Bone marrow (tissue), 2 donors: ENCODE measurements at places on chromosomes 11 and 22.

- DNase-seq = no peak
These were observed 5.8 kb upstream of the NUP50 start for GRCh38 chr22:45157907-45158306.

- no peak for DNase-seq
These were observed 5.0 kb downstream of the CST6 start for GRCh38 chr11:66016793-66017177.

GRCh38 chr11:22199243-22199642 lies 6.4 kb downstream of the ANO5 start:
- no peak for DNase-seq

- no peak for DNase-seq
These were observed 396.8 kb downstream of the GUCY1A2 start for GRCh38 chr11:106621484-106621883.

DNA sequence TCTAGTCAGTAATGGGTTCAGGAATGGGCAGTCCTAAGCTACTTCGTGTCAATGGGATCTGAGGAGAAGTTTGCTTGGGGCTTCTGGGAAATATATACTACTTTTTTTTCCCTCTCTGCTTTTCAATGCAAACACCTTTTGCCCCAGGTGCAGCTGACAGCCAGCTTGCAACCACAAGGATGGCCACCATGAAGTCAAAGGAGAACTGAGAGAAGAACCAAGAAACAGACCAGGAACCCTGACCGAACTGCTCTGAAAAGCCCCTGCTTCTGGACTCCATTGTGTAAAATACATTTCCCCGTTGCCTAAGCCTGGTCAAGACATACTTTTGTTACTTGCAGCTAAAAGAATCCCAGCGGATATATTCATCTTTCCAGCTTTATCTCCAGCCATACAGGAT lies 20.1 kb upstream of the CD44 start:
- no peak for DNase-seq

- DNase-seq = no peak
These were observed 586.9 kb downstream of the FAM181B start for GRCh38 chr11:82146789-82147188.

DNA sequence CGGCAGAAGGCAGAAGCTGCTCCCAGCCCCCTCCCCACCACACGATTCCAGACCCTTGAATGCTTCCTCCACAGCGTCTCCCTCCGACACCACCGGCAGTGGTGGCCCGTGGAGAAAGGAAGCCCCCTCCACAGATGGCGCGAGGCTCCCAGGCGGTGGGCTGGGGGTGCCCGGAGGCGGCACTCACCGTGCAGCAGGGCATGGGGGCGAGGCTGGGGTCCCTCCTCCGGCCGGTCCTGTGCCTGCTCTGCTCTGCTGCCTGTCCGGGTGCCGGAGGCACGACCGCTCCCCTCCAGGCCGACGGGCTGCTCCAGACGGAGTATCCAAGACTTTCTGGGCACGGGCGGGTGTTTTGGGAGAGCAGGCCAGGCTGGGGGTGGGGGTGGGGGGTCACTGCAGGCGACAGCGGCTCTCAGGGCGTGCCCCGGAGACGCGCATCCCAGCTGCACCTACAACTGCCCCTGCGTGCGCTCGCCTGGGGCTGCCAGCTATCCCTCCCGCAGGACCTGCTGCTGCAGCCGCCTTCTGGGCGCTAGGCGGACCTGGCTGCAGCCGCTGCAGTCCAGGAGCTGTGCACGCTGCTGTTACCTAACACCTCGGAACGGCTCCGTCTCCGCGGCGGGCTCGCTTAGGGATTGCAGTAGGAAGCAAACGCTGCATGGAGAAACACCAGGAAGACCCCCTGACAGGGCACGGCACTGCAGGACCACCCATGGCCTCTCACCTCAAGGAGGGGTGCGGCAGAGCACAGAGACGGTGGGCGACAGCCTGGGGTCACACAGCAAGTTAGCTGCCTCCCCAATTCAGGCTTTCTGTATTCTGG lies 15.2 kb downstream of the MRGPRG start:
- DNase-seq = no peak

DNA sequence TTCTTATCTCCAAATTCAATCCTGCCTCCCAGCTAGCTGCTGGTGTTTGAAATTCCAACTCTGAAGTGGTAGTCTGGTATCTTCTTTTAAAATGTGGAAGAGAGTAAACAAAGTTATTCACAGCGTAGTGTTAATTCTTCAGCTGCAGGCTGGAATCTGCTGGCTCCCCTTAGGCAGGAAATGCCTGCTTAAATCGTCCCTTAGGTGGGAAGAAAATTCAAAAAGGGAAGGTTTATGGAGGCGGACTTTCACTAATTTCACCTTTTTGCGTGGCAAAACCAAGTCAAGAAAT lies 439.0 kb upstream of the CCDC90B start:
- DNase-seq = no peak

DNA sequence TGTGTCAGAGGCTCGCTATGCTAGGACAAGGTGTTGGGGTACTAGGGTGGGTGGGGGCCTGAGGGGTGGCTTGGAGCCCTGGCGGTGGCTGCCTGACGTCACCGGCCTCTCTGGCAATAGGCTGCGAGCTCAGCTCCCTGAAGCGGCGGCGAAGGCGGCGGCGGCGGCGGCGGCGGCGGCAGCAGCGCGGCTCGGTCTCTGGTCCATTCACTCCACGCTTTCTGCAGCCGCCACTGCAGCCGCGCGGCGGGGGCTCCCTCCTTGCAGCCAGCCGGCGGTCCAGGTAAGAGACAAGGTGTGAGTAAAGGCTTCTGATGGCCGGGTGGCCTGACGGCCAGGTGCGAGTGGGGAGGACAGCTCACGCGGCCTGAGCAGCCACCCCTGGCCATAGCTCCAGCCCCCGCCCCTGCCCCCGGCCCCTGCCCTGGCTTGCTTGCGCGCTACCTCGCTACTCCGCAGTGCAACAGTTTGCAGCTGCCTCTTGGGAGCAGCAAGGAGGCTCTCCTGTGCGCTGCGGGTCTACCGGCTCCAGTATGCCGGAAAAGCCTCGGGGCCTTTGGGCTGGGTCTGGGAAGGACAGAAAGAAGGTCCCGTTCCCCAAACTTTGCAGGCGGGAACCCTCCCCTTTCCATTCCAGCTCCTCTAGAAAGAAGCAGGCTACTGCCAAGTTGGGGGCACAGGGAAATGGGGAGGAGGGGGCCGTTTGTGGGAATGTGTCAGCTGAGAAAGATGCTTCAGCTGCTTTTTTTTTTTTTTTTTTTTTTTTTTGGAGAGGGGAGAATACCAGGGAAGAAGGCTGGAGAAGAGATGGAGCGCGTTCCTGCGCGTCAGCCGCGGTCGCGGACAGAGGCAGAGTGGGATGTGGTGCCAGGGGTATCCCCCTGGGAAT lies at the start of gene C11orf87:
Gene C11orf87 (plus strand): TSS at position 210 of the 889 bp plus-strand sequence. CDS start 1,444 bp downstream, outside the sequence.
- DNase-seq = no peak

DNA sequence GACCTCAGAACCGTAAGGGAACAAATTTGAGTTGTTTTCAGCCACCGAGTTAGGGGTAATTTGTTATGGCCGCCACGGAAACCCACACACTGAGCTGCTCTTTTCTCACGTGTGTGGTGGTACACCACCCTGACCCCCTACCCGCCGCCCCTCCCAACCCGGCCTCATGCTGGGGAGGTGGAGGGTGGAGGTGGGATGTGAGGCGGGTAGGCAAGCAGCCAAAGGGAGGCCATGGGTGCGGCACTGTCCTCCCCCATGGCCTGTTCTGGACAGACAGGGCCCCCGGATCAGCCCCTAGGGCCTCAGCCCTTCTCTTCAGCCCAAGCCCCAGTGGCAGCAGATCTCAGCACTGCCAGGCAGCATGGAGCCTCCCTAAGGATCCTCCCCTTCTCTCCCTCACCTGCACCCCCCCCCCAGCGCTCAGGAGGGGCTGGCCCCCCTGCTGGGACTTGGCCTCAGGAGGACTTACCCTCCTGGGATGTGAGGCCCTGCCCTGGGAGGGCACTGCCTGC lies 7.9 kb downstream of the PRR5 start:
- DNase-seq = no peak

GRCh38 chr11:20367313-20367948 lies 3.9 kb downstream of the HTATIP2 start:
- peak; percentile 10 for DNase-seq

GRCh38 chr11:110858547-110858921 lies 146.3 kb upstream of the ARHGAP20 start:
- no peak for DNase-seq

- peak; percentile 78 for DNase-seq
These were observed 32.2 kb upstream of the ARFGAP3 start for GRCh38 chr22:42889304-42889703.

DNA sequence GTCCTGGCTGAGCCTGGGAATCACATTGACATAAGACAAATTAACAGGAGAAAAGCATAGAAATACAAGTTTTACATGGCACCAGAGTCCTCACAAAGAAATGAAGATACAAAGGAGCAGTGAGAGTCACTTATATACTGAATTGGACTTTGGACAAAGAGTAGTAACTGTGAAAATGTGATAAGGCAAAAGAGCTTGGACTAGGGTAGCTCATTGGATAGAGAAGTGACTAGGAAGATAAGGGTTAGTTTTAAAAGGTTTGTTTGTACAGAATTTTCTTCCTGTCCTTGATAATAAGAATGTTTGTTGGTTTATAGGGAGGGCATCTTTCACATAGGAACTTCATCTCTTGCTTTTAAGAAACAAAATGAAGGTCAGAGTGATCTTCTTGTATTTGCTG lies 17.9 kb upstream of the NUCB2 start:
- no peak for DNase-seq

GRCh38 chr11:133711545-133711944 lies 133.8 kb downstream of the SPATA19 start:
- no peak for DNase-seq

DNA sequence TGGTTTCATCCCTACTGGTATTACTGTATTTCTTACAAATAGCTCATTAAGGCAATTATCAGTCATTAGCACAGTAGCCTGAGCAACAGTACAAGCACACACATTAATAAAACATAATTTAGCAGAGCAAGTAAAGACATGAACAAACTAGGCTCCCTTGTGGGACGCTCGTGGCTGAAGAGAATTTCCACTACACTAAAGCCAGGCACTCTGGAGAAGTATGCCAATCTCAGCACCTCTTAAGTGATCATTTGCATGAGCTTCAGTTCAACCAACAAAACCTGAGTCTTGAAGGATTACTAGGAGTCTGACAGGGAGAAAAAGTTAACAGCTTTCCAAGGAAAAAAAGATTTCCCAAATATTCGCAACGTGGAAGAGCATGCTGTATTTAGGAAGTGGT lies 109.1 kb downstream of the LARGE1 start:
- DNase-seq = no peak

- DNase-seq = no peak
These were observed 66.9 kb downstream of the APOL1 start for GRCh38 chr22:36319595-36320497.

- DNase-seq = no peak
These were observed 29.4 kb upstream of the TMEM86A start for GRCh38 chr11:18669219-18669596.

DNA sequence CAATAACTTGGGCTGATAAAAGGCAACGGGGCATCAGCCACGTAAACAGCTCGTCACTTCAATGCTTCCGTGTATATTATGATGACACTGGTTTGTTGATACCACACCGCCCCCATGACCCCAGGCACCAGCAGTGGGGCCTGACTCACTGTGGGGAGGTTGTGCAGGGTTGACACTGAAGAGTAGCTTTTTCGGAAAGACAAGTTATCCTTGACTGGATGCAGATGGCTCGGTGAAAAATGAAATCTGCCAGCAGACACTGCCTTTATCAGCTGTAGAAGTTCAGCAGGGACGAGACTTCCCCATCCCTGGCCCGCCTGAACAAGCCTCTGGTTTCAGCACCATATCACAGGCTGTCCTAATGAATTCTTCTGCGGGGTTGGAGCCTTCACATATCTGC lies 55.6 kb downstream of the WT1 start:
- DNase-seq = no peak

DNA sequence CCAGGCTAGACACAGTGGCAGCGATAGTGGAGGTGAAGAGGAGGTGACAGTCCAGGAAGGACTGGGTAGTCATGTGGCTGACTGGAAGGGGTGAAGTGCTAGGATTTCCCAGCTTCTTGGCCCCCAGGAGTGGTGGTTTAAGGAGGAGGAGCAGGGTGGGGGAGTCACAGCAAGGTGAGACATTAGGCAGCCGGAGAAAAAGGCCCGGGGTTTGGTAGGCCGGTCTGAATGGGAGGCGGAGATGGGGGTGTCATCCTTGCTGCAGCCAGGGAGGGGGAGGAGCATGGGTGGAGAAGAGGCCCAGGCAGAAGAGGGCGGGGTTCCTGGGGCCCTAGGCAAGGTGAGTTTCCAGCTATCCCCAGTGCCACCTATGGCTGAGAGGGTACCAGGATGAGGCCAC lies 6.1 kb downstream of the SIPA1 start:
- DNase-seq = no peak

- no peak for DNase-seq
These were observed 103.6 kb upstream of the HSD17B12 start for GRCh38 chr11:43576803-43577521.

DNA sequence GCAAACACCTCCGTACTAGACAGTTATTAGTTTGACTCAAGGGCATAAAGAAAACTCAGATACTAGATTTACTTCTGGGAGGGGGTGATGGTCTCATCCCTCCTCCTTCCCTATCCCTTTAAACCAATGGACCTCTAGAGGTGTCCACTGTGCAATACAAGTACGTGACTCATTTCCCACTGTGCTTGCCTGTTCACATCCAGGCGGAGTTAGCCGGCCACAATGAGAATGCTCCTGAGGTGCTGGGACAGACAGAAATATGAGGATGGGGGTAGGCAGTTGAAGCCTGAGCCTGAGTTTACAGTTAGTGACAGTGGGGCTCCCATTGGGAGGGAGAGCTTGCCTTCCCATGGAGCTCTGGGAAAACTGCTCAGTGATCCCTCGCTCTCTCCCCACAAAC lies 8.4 kb upstream of the PMM1 start:
- no peak for DNase-seq

GRCh38 chr11:62579252-62579651 lies 5.6 kb upstream of the EEF1G start:
- DNase-seq = no peak

- no peak for DNase-seq
These were observed 39.0 kb upstream of the AMOTL1 start for GRCh38 chr11:94728966-94729751.

GRCh38 chr11:83023410-83023809 lies 48.3 kb downstream of the RAB30 start:
- no peak for DNase-seq

GRCh38 chr11:8167796-8168195 lies 1.0 kb downstream of the RIC3 start:
- DNase-seq = no peak

DNA sequence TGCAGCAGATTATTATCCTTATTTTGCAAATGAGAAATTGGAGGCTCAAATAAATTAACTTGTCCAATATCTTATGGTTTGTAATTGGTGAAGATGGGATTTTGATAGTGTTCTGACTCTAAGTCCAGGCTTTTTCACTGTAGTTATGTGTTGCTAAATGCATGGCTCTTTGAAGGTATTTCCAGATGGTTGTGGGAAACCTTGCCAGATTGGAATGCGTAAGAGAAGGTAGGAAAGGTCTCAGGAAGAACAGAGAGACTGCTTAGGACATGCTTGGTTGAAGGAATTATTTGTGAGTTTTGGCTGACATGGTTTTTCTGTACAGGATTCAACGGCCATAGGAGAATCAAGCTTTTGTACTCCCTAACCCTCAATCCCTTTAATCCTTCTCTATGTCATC lies 108.6 kb downstream of the STIM1 start:
- DNase-seq = no peak
